ENCODE measurements at places on chromosomes 7 and 10.

GRCh38 chr10:105837951-105838350 is 1196.9 kb downstream of the SORCS3 start:
- peak; percentile 39 for DNase-seq

GRCh38 chr10:28365840-28366239 is 63.0 kb upstream of the MPP7 start:
- no peak for DNase-seq

DNA sequence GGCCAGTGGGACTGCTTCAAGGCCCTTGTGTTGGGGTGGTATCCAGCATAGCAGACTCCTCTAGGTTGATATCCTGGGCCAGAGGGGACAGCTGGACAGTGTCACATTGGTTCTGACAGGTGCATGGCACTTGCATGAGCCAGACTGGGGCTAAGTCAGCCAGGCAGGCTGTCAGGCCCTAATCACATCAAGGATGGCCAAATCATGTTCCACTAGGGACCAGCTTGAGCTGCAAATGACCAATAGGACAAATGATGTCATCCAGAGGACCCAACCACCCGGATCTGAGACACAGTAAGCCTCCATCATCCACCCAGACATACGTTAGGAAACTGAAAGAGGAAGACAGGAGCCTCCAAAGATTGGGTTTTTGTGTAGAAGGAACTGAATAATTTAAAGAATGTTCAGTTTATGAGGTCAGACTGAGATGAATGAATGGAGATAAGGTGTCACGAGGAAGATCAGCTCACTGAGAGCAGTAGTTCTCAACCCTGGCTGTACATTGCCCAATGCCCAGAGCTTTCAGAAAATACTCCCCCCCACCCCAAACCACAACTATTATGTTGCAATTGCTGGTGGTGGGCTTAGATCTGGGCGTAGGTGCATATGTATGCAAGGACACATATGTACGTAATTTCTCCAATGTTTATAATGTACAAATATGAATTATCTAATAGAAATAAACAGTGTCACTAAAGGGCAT is 75.2 kb upstream of the INHBA start:
- peak; percentile 62 for DNase-seq

DNA sequence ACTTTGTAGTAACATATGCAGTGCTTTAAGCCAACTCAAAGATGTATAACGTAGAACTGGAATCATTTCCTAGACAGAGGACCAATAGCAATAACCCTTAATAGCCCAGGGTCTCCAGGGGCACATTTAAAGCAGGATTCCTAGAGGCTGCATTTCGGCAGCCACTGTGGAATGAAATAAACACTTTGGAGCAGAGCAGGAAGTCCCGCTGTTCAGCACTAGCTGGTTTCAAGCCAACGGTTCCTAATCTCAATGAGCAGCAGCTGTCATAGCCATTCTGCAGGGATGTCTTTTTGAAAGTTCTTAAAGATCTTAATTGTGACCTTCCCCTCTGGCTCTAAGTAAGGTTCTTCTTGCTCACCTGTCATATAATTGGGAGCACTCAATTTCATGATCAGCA is 18.4 kb upstream of the MACROH2A2 start:
- no peak for DNase-seq

GRCh38 chr10:116587878-116588591 is 2.7 kb upstream of the PNLIPRP1 start:
- no peak for DNase-seq

DNA sequence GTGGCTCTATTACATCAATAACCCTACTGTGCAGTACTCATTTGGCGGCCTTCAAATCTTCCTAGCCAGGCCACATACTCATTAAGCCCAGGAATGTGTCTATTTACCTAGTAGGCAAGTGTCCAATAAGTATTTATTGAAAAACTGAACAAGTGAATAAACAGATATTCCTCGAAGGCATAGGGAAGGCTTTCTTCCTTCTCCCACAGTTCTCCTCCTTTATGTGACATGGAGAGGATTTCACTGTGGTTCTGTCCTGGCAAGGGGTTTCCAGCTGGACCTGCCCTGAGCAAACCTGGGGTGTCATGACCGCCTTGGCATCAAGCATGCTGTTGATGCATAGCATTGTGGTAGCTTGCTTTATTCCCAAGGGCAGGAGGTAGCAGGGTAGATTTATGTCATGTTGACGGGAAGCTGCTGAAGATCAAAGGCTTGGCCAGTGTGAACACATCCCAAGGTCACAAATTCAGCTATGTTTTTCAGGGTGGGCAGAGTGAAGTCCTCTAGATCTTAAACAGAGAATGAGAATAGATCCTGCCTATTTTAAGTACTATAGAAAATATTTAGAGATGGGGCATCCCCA is 195.1 kb downstream of the INHBA start:
- DNase-seq, result no peak

Measured in CD4-positive, alpha-beta T cell treated with Interleukin-1 beta for 1 hour (primary cell).